ENCODE measurements at places on chromosomes 4 and X.

GRCh38 chrX:65586491-65586890 lies 51.9 kb upstream of the LAS1L start:
- no peak for DNase-seq

DNA sequence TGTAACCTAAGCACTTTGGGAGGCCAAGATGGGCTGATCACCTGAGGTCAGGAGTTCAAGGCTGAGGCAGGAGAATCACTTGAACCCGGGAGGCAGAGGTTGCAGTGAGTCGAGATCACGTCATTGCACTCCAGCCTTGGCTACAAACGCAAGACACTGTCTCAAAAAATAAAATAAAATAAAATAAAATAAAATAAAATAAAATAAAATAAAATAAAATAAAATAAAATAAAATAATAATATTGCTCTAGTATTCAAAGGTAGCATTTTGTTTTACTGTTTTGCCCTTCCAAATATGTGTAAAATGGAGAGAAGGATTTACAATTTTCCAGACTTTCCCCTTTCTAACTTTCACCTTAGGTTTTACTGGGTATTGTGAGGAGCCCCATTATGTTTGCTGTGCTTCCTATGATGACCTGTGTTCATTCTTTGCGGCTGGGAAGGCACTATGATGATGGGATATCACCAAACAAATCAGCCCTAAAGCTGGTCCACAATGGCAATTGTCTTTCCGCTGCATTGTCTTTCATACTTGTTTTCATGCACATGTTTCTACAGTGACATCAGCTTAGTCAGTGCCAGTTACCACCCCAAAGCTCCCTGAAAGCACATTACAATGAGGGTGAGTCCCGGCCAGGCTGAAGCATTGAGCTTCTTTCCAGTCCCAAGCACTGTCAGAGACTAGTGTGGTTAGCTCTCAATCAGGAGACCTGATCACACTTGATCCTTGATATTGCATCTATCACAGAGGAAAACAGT lies 50.8 kb downstream of the DTHD1 start:
- DNase-seq, result no peak

GRCh38 chr4:79395841-79396240 lies 12.2 kb downstream of the GK2 start:
- no peak for DNase-seq

DNA sequence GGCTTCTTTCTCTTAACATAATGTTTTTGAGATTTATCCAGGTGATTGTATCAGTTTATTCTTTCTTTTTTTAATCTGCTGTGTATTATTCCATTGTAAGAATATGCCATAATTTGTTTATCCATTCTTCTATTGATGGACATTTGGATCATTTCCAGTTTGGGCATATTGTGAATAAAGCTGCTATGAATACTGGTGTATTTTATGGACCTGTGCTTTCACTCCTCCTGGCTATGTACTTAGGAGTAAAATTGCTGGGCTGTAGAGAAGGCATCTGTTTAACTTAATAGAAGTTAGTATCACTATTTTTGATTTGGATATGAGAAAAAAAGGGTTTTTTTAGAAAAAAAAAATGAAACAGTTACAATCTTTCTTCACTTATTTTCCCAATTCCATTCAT lies 50.0 kb upstream of the FAM9C start:
- no peak for DNase-seq

DNA sequence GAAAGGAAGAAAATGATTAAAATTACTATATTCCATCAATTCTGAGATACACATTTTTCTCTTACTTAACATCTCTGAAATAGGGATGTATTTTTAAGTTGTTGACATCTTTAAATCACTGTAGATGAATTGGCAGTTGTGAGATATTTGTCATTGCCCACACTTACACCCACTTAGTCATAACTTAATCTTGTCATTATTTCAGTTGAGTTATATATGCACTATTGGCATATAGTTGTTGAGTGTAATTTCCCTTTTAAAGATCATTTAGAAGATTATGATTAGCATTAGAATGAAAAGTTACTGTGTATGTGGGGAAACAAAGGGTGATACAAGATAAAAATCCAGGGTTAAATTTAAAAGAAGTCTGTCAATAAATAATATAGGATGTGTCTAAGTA lies 2.2 kb downstream of the AIMP1 start:
- DNase-seq, result no peak

GRCh38 chr4:13523591-13524503 lies 20.5 kb downstream of the NKX3-2 start:
- no peak for DNase-seq

All from CD4-positive, alpha-beta T cell treated with Interleukin-6 at 100 ng/mL for 8 hours (primary cell).